ENCODE measurements at places on chromosomes 12 and 14.

- H3K4me1 ChIP-seq, result peaks cover 38% of the 10 kb centered on the region
- no peaks in the 10 kb centered on the region for H3K36me3 ChIP-seq
- DNase-seq, result no peak
Observed at GRCh38 chr12:9727813-9728212, 5.1 kb downstream of the CLECL1 start.

GRCh38 chr12:58925111-58925611 is 4.9 kb upstream of the LRIG3 start:
- no peak overlapping the region for H3K27ac ChIP-seq
- no peaks in the 10 kb centered on the region for H3K36me3 ChIP-seq
- DNase-seq, result no peak
- H3K4me3 ChIP-seq, result no peak overlapping the region
- peaks cover 5% of the 10 kb centered on the region for H3K4me1 ChIP-seq

GRCh38 chr12:66533767-66534166 is 145.1 kb downstream of the GRIP1 start:
- H3K36me3 ChIP-seq, result no peaks in the 10 kb centered on the region
- no peak overlapping the region for H3K4me3 ChIP-seq
- no peaks in the 10 kb centered on the region for H3K4me1 ChIP-seq
- H3K27ac ChIP-seq, result no peak overlapping the region
- no peaks in the 10 kb centered on the region for H3K27me3 ChIP-seq

GRCh38 chr12:125453751-125454150 is 388.5 kb downstream of the AACS start:
- H3K36me3 ChIP-seq, result no peaks in the 10 kb centered on the region
- H3K4me3 ChIP-seq, result no peak overlapping the region
- H3K27ac ChIP-seq, result no peak overlapping the region
- no peaks in the 10 kb centered on the region for H3K4me1 ChIP-seq
- peaks cover 6% of the 10 kb centered on the region for H3K27me3 ChIP-seq

DNA sequence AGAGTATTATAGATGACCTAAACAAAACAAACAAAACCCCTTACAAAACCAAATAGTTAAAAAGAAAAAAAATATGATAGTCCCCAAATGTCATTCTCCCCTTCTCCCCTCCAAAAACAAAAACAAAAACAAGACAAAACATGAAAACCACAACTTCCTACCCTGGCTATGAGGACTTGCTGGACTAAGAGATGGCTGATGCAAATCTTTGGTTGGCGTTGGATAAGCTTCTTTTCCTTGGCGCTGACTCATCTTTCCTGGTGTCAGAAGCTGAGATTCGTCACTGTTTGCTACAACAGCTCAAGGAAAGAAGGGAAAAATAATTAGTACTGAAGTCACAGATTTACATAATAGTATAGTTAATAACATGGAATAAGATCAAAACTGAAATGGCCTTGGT is 102.5 kb upstream of the BBS10 start:
- H3K27ac ChIP-seq, result no peak overlapping the region
- peaks cover 31% of the 10 kb centered on the region for H3K36me3 ChIP-seq
- peaks cover 32% of the 10 kb centered on the region for H3K4me1 ChIP-seq
- DNase-seq, result no peak
- no peak overlapping the region for H3K4me3 ChIP-seq

- no peaks in the 10 kb centered on the region for H3K36me3 ChIP-seq
- DNase-seq, result no peak
- H3K4me1 ChIP-seq, result no peaks in the 10 kb centered on the region
- H3K27ac ChIP-seq, result no peak overlapping the region
Observed at GRCh38 chr12:130504110-130504839, 166.6 kb downstream of the PIWIL1 start.

- peaks cover 2% of the 10 kb centered on the region for H3K27me3 ChIP-seq
- H3K4me3 ChIP-seq, result no peak overlapping the region
- no peak for DNase-seq
Observed at GRCh38 chr12:5309654-5310053, 122.3 kb upstream of the NTF3 start.

DNA sequence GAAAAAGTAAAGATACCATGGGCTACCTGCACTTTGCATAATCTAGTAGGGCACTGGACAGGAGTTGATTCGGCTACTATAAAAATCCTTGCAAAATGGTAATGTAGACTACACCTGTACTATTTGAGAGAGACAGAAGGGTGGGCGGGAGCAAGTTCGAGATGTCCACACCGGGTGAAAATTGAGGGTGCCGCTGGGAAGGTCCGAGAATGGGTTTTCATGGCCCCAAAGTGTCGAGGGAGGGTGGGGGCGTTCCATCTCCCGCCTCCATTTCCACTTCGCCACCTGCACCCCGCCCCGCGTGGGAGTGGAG is 648 bp downstream of the SNX6 start:
- peak overlapping the region; percentile 92 for H3K27ac ChIP-seq
- peaks cover 26% of the 10 kb centered on the region for H3K4me1 ChIP-seq
- no peak for DNase-seq
- peaks cover 11% of the 10 kb centered on the region for H3K36me3 ChIP-seq
- H3K27me3 ChIP-seq, result peaks cover 3% of the 10 kb centered on the region

- no peaks in the 10 kb centered on the region for H3K27me3 ChIP-seq
- no peak overlapping the region for H3K4me3 ChIP-seq
- peaks cover 43% of the 10 kb centered on the region for H3K36me3 ChIP-seq
Observed at GRCh38 chr12:6330192-6330591, 11.7 kb downstream of the TNFRSF1A start.

- no peak overlapping the region for H3K4me3 ChIP-seq
- no peaks in the 10 kb centered on the region for H3K27me3 ChIP-seq
- DNase-seq, result no peak
- H3K36me3 ChIP-seq, result no peaks in the 10 kb centered on the region
Observed at GRCh38 chr12:1435456-1435855, 158.9 kb downstream of the FBXL14 start.

GRCh38 chr12:30622509-30622908 is 73.2 kb downstream of the IPO8 start:
- no peak overlapping the region for H3K27ac ChIP-seq
- DNase-seq, result no peak
- H3K36me3 ChIP-seq, result no peaks in the 10 kb centered on the region

DNA sequence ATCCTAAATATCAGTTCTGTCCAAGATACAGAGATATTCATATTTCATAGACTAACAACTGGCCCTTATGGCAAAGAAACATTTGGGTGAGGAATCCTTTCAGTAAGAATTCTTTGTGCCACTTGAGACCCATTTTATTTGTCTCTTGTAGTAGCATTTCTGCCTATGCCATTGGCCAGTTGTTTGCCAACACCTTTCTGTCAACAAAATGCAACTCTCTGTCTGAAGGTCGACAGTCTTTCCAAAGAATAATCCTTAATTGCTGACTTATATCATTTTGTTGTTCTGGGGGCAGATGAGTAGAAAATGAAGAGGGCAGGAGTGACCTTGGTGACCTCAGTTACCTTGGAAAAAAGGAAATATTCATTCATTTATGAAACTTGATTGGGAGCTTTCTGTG is 10.9 kb downstream of the IFT43 start:
- DNase-seq, result no peak
- H3K4me1 ChIP-seq, result no peaks in the 10 kb centered on the region
- H3K4me3 ChIP-seq, result no peak overlapping the region
- peaks cover 15% of the 10 kb centered on the region for H3K36me3 ChIP-seq

DNA sequence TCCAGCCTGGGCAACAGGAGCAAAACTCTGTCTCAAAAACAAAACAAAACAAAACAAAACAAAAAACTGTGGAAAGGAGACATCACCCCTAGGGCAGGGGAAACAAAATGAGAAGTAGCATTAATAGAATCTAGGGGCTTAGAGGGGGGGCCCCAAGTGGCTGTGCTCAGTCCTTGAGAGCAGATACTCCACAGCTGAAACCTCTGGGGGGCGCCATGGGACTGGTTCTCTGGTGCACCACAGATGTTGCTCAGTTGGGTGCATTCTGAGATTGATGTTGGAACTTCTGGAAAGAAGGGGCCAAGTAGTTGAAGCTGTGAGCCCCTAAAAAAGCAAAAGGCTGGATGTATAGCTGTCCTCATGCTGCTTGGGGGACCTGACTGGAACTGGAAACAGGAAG is 11.8 kb upstream of the SYNE2 start:
- DNase-seq, result peak; percentile 58
- no peaks in the 10 kb centered on the region for H3K27me3 ChIP-seq
- H3K4me1 ChIP-seq, result no peaks in the 10 kb centered on the region
- no peak overlapping the region for H3K4me3 ChIP-seq
- H3K27ac ChIP-seq, result no peak overlapping the region
- no peaks in the 10 kb centered on the region for H3K36me3 ChIP-seq

DNA sequence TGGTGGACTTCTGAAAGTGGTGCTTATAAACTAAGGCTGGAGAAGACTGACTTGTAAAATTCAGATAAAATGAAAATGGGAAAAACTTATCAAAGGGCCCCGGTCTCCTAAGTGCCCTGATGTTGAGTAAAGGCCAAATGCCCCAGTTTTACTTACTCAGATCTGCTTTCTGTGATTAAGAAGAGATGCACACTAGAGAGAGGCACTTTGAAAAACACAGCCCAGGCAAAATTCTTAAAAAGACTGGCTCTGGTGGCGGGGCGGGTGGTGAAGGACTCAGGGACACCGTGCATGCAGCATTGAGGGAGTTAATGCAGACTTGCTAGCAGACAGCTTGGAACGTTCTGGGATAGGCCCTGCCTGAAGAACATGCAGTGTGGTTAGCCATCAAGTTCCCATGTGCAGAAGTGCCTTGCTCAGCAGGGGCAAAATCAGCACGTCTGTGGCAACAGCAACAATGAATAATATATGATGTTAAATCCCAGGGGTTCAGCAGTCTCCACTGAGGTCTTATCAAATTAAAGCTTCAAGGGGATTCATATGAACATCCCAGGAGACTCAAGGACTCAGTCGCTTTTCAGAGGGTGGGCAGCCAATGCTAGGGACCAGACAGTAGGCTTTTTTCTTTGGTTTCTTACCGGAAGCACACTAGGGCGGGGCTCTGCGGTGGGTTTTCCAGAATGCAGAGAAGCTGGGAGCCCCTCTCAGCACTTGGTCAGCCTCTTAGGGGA is 105.0 kb downstream of the DAD1 start:
- H3K27ac ChIP-seq, result peak overlapping the region; percentile 88
- H3K27me3 ChIP-seq, result no peaks in the 10 kb centered on the region
- no peak for DNase-seq
- H3K4me3 ChIP-seq, result peak overlapping the region; percentile 88
- H3K4me1 ChIP-seq, result peaks cover 44% of the 10 kb centered on the region

- peak overlapping the region; percentile 38 for H3K27ac ChIP-seq
- peaks cover 3% of the 10 kb centered on the region for H3K27me3 ChIP-seq
- no peak for DNase-seq
- peak overlapping the region; percentile 78 for H3K4me3 ChIP-seq
- H3K36me3 ChIP-seq, result no peaks in the 10 kb centered on the region
Observed at GRCh38 chr14:99604766-99605298, 825 bp upstream of the CCDC85C start.

DNA sequence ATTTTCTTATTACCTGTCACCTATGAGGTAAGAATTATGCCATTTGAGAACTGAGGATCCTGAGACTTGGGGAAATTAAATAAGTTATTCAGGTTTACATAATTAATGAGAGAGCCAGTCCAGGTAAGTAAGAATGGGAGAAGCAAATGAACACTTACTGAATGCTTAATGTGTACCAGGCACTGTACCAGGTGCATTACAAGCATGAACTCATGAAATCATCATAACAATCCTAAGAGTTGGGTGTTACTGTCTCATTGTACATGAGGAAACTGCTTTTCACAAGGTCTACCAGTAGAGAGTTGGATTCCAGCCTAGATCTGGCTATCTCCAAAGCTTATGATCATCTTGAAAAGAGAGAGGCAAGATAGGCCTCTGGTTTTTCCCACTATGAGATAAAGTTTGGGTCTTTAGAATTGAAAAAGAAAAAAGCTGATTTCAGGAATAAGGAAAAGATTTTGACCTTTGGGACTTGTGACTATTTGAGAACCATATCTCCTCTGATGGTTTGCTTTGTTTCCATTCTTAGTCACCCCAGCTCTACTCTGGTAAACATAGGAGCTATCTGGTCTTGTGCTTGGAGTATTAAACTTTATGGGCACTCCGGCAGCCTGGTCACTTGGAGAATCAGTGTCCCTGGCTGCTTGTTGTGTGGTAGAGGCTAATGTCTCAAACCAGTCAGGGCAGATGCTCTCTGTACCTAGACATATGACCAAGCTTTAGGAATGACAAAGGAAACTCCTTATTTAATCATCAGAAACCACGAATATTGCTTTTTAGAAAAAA is 48.0 kb downstream of the PTHLH start:
- H3K36me3 ChIP-seq, result no peaks in the 10 kb centered on the region
- H3K27ac ChIP-seq, result no peak overlapping the region
- no peak for DNase-seq
- H3K4me1 ChIP-seq, result no peaks in the 10 kb centered on the region

DNA sequence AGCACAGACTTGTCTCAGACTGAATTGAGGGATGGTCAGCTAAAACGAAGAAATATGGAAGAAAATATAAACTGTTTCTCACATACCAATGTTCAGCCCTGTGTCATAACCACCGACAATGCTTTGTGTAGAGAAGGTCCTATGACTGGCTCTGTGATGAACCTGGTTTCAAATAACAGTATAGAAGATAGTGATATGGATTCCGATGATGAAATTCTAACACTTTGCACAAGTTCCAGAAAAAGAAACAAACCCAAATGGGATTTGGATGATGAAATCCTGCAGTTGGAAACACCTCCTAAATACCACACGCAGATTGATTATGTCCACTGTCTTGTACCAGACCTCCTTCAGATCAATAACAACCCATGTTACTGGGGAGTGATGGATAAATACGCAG is 7.9 kb upstream of the MAPK1IP1L start:
- no peak overlapping the region for H3K27ac ChIP-seq
- no peaks in the 10 kb centered on the region for H3K27me3 ChIP-seq
- H3K4me1 ChIP-seq, result peaks cover 17% of the 10 kb centered on the region
- peaks cover 26% of the 10 kb centered on the region for H3K36me3 ChIP-seq
- H3K4me3 ChIP-seq, result no peak overlapping the region

GRCh38 chr12:132213359-132214160 is 69.3 kb downstream of the NOC4L start:
- H3K4me1 ChIP-seq, result peaks cover 2% of the 10 kb centered on the region
- H3K27ac ChIP-seq, result no peak overlapping the region
- no peaks in the 10 kb centered on the region for H3K36me3 ChIP-seq
- H3K27me3 ChIP-seq, result peaks cover 16% of the 10 kb centered on the region
- no peak overlapping the region for H3K4me3 ChIP-seq

GRCh38 chr12:31477687-31478086 is 113.2 kb downstream of the DENND5B start:
- DNase-seq, result no peak
- no peak overlapping the region for H3K27ac ChIP-seq
- peaks cover 3% of the 10 kb centered on the region for H3K27me3 ChIP-seq
- peaks cover 3% of the 10 kb centered on the region for H3K4me1 ChIP-seq

- peaks cover 8% of the 10 kb centered on the region for H3K4me1 ChIP-seq
- peaks cover 7% of the 10 kb centered on the region for H3K27me3 ChIP-seq
- no peak overlapping the region for H3K4me3 ChIP-seq
- no peaks in the 10 kb centered on the region for H3K36me3 ChIP-seq
- no peak overlapping the region for H3K27ac ChIP-seq
Observed at GRCh38 chr14:51336734-51337133, 96.7 kb downstream of the TMX1 start.

Data from activated naive CD8-positive, alpha-beta T cell treated with anti-CD3 and anti-CD28 coated beads, Interleukin-2, amount 50 U/mL, for 24 hours (primary cell).